Hair follicle dermal papilla cell (primary cell): ENCODE measurements at places on chromosomes 6 and 20. TPM values are rescaled to one million over a fixed set of nuclear protein-coding genes. Genes with fewer than 3 reads are reported as not detected.

Gene MAN1A1
- 89.9 and 98.3 TPM in 2 replicates for total RNA-seq

Gene EPPIN
- total RNA-seq = not detected in 2 replicates

Gene TMC2
- not detected in 2 replicates for total RNA-seq

Gene METTL24
- 0.36 and 1.5 TPM in 2 replicates for total RNA-seq

Gene SLC16A10
- total RNA-seq = 0.81 TPM in 1 of 2 replicates, not detected in the other

Gene EMILIN3
- 0.12 and 0.16 TPM in 2 replicates for total RNA-seq

Gene OR2H2
- total RNA-seq = not detected in 2 replicates

Gene VSX1
- not detected in 2 replicates for total RNA-seq

Gene ANKRD60
- not detected in 2 replicates for total RNA-seq

Gene MCCD1
- not detected in 2 replicates for total RNA-seq

Gene MRAP2
- total RNA-seq = 0.12 and 0.32 TPM in 2 replicates

Gene SPEF1
- total RNA-seq = under 0.01 TPM in 1 of 2 replicates, not detected in the other

Gene SIRPB2
- total RNA-seq = not detected in 2 replicates

Gene FOXC1
- 2.1 and 2.3 TPM in 2 replicates for total RNA-seq

Gene CASS4
- 1.8 and 2.7 TPM in 2 replicates for total RNA-seq

Gene PBOV1
- not detected in 2 replicates for total RNA-seq

Gene IL17F
- total RNA-seq = not detected in 2 replicates

Gene LINC00237
- not detected in 2 replicates for total RNA-seq
